Amniotic epithelial cell (primary cell): ENCODE measurements at places on chromosomes 13 and 19.

DNA sequence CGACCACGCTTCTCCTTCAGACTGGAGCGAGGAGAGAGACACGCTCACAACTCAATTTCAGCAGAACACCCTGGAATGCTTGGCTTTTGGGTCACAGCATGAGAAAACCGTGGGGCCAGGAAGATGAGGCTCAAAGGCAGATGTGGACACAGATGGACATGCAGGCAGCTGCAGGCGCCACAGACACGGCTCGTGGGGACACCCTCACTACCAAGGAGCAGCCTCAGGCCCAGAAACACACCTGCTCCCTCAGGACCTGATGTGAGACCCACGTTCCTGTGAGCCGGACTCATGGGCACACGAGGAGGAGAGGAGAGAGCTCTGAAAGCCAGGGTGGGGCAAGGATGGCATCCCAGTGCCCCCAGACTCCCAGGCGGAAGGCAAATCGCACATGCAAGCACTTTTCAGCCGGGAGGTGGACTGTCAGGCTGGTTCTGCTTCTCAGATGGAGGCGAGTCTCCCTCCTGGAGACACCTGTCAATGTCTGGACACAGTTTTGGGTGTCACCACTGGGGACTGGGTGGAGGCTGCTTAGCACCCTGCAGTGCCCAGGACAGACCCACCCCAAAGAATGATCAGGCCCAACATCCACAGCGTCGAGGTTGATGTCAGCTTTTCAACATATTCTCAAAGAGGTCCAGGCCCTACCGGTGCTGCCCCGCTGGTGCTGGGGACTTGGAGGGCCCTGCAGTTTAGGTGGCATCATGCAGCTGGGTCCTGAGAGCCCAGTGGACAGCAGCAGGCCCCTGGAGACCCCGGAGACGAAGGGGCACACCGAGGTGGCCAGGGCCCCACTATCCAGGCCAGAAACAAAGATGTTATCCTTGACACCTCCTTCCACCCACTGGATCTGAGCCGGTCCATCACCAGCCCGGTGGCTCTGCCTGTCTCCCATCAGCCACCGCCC, 2.3 kb downstream of the ABHD17A start:
- DNase-seq, result no peak

- DNase-seq, result no peak
Observed at GRCh38 chr19:35049456-35049855, 7.9 kb downstream of the HPN start.

DNA sequence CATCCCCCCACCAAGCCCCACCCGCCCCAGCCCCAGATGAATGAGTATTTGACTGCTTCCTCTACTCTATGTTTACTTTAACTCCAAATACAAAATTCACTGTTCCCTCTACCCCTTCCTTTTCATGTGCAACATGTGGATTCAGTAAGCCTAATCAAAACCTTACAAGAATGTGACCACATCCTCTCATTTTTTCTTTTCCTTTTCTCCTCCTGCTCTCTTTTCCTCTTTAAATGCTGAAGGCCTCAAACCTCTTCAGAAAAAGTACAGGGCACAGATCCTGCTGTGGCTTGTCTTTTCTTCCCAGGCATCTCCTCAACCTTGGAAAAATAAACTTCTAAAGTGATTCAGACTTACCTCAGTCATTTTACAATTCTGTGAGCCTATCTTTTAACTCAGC, 119.0 kb downstream of the MYCBP2 start:
- peak; percentile 37 for DNase-seq

DNA sequence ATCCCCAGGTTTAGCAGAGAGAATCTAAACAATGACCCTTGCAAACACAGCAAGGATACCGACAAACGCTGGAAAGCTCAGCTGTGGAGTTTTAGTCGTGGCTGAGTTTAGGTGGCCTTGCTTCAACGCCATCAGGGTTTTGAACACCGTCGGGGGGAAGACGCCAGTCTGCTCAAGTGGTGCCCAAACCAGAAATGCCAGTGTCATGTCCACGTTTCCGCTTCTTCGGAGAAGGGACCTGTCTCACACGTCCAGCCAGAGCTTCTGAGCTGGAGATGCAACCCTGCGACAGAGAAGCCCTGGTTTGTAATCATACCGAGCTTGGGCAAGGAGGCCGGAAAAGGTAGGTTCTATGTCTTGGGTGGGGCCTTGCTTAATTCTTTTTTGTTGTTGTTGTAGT, 42.6 kb upstream of the ATP11A start:
- no peak for DNase-seq

DNA sequence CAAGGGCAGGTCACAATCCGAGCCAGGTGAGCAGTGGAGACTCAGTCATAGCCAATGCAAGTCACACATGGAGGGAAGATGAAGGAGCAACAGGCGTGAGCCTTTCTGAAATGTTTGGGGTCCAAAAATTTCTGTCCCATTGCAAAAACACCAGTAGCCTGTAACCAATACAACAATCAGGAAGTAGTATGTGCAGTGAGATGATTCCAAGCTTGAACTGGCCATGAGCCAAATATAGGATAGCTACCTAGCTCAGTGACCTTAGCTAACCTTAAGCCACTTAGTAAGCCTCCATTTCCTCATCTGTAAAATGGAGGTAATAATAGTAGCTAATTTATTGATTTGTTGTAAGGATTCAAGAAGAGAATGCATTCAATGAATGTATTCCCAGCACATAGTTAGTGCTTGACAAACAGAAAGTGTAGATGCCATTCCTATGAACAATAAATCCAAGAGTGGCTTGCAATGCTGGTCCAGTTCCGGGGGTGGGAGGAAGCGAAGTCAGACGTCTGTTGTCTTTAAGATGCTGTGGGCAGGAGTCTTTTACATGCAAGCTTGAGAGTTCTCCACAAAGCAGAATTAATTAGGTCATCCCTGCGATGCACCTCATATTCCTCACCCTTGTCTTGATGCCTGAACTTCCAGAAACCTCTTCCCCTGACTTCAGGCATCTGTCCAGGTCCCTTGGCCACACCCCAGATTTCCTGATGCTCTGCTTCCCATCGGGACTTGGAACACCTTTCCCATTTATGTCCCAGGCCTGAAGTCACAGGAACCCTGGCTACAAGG, 195.7 kb upstream of the UBL3 start:
- peak; percentile 61 for DNase-seq

- DNase-seq, result no peak
Observed at GRCh38 chr13:99157046-99157445, 43.6 kb upstream of the UBAC2 start.

DNA sequence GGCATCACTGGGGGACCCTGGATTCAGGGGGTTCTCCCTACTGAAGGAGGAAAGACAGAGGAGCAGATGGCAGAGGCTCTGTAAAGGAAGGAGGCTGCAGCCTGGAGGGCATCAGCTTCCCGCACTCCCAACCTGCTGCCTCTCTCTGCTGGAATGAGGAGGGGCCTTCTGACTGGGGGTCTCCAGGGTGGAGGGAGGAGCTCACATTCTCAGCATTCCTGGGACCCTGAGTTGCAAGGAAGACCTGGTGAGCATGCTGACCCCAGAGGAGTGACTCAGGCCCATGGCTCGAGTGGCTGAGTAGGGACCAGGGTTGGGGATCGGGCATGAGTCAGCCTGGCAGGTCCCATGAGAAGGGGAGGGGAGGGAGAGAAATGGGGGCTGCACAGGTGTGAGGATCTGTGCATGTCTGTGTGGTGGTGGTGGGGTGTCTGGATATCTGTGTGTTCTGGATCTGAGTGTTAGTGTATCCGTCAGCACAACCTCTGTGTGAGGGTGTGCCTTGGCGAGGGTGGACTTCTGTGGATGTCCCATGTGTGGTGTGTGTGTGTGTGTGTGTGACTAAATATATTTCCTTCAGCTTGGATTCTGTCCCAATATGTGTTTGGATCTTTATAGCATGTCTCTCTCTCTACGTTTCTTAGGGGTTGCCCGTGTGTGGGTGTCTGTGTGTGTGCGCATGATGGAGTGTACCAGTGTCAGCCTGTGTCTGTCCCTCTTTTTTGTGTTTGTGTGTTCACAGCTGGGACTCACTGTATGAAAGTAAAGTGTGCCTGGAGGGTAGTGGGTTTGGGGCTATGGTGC, 4.6 kb downstream of the AXL start:
- DNase-seq, result peak; percentile 42

DNA sequence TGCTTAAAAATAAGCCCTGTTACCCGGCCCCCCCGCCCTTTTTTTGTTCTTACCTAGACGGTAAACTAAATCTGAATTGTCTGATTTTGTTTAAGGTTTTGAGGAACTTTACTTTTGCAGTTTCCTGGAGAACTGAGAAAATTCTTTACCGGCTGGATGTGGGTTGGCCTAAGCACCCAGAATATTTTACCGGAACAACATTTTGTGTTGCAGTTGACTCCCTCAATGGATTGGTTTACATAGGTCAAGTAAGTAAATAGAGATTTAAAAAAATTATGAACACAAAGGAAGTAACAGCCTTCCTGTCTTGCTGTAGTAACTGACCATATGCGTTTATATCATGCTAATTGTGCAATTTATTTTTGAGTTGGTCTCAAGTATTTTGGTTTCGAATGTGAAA, 785 bp downstream of the NHLRC3 start:
- DNase-seq, result no peak

GRCh38 chr19:46665072-46665471, 4.1 kb upstream of the DACT3 start:
- DNase-seq, result no peak

DNA sequence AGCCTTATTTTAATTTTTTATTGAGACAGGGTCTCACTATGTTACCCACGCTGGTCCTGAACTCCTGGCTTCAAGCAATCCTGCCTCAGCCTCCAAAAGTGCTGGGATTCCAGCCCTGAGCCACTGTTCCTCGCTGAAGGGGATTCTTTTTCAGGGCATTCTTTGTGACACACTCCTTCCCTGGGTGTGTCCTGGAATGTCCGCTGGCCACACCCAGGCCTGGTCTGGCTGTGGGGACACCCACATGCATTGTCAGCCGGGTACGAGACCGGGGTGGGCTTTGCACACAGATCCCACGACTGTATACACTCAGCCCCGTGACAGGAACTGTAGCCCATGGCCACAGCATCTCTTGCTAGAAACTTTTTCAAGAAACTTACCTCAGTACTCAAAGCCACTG, 34.4 kb upstream of the GATAD2A start:
- DNase-seq, result no peak

- DNase-seq, result no peak
Observed at GRCh38 chr19:47510516-47511127, 4.2 kb downstream of the NAPA start.

DNA sequence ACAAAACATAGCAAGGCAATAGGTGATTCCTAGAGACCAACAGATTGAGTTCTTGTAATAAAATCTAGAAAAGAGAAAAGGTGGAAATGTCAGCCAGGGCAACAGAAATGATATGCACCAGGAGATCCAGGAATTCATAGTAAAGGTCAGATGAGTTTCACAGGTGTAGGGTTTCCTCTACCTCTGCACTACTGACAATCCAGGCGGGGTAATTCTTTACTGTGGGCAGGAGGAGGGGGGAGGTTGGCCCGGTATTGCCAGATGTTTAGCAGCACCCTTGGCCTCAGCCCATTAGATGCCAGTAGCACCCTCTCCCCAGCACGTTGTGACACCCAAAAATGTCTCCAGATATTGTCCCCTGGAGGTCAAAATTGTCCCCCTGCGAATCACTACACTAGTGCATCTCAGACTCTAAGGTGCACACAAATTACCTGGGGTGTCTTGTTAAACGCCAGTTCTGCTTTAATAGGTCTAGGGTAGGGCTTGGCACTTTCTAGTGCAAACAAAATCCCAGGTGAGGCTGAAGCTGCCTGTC, 3.5 kb upstream of the UBAC2 start:
- no peak for DNase-seq

DNA sequence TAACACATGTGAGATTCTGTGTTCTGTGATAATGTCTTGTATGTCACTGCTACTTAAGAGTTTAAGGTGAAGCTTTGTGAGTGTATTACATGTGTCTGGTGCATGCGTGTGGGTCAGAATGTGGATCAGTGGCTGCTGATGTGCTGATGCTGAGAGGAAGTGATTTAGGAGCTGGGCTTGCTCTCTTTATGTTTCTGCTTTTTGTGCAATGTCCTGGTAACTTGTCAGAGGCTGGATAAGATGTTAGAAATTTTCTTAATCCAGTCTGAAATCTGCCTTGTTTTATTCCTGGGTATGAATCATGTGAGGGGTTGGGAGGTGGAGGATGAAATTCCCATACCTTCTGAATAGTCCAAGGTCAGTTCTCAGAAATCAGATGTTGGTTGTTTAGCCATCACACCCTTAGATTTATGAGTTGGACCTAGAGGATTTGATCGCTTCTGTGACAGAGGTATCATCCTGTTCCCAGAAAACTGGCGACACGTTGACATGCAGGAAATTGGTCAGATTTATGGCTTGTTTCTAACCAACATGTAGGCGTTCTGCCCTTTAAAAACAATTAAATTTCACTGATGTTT, 24.5 kb upstream of the CXCL17 start:
- peak; percentile 83 for DNase-seq

DNA sequence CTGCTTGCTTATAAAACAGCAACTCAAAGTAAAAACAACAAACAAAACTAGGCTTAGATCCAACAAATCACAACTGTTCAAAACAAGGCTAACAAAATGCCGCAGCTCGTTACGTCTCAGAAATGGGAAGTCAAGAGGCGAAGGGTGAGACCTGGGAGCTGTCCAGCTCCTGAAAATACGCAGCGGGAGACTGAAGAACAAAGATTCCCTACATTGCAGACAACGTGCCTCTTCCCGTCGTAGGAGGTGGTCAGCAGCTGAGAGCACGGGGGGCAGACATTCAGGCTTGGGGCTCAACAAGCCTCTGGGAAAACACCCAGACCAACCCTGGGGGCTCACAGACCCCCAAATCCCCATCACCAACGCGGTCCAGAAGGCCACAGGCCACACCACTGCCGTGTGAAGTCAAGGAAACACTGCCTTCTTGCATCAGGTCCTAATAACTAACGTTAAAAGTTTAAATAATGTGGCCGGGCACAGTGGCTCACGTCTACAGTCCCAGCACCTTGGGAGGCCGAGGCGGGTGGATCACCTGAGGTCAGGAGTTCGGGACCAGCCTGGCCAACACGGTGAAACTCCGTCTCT, 13.5 kb downstream of the PLPP2 start:
- DNase-seq, result peak; percentile 53

- DNase-seq, result no peak
Observed at GRCh38 chr13:79311386-79311785, 94.7 kb downstream of the RBM26 start.

- DNase-seq, result peak; percentile 11
Observed at GRCh38 chr13:50055454-50055853, 40.2 kb downstream of the KCNRG start.

DNA sequence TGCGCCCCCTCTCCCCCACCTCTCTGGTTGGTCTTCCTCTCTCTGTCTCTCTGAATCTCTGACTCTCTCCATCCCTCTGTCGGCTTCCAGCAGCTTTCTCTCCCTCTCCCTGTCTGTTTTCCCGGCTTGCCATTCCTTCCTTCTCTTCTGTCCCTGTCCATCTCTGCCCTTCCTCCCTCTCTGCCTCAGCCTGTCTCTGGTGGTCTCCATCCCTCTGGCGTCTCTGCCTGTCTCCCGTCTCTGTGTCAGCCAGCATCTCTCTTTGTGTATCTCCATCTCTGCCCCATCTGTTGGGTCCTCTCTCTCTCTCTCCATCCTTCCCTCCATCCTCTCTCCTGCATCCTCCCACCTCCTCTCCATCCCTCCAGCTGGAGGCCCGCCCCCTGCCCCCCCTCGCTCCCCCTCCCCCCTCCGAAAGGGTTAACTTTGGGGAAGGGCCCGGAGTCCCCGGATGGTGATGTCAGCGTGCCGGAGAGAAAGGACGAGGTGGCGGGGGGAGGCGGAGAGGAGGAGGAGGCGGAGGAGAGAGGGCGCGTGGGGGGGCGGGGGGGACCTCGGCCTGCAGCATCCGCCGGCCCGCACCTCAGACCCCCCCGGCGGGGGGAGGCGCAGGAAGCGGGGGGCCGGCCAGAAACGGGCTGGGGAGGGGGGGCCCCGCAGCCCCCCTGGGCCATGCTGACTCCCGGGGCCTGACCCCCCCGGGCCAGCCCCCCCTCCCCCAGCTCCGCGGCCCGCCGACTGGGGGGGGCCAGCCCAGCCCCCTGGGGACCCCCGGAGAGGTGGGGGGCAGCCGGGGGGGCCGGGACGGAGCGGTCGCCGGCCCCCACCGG, at the start of gene BRSK1:
BRSK1 (plus strand) TSS at position 450 of the 830 bp plus-strand sequence. CDS start 446 bp downstream, outside the sequence.
- peak; percentile 45 for DNase-seq
